ENCODE measurements at places on chromosomes 7 and 10. TPM values are rescaled to one million over a fixed set of nuclear protein-coding genes. Genes with fewer than 3 reads are reported as not detected.

The TMEM139 gene
- total RNA-seq: 11.1 TPM

The IGFBP3 gene
- total RNA-seq: 202 TPM

The OR2A7 gene
- total RNA-seq: not detected

The CCL26 gene
- not detected for total RNA-seq

The PRKG1 gene
- 136 TPM for total RNA-seq

The STN1 gene
- total RNA-seq: 20.0 TPM

- no peak for DNase-seq
Measured at GRCh38 chr7:23742051-23742450, 32.0 kb downstream of the STK31 start.

- DNase-seq: peak; percentile 39
Measured at GRCh38 chr7:32299133-32299702, 191.0 kb downstream of the LSM5 start.

- DNase-seq: no peak
Measured at GRCh38 chr10:112801748-112802147, 148.3 kb upstream of the TCF7L2 start.

DNA sequence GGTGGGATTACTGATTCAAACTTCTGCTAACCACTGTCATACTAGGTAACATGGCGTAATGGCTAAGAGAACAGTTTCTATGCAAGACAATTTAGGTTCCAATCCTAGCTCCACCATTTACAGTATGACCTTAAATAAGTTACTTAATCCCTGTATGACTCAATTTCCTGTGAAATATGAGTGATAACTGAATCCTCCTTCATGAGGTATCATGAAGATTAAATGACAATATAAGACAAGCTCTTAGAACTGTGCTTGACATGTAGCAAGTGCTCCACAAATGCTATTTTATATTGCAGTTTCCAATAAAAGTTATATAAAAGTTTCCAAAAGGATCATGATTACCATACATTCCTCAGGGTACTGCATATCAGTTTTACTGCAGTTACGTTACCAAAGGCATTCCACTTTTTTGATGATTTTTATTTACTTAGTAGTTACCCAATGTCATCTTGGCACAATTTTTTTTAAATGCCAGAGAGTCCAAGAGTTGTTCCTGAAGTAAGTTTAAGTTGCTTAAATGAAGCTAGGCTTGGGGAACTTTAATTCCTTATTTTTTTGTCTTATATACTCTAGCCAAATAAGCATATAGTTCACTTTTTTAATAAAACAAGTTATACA, 7.1 kb downstream of the DOCK4 start:
- DNase-seq: no peak

- no peak for DNase-seq
Measured at GRCh38 chr7:19146699-19147098, 1.5 kb upstream of the FERD3L start.

- DNase-seq: no peak
Measured at GRCh38 chr7:156400046-156400445, 240.5 kb upstream of the RNF32 start.

DNA sequence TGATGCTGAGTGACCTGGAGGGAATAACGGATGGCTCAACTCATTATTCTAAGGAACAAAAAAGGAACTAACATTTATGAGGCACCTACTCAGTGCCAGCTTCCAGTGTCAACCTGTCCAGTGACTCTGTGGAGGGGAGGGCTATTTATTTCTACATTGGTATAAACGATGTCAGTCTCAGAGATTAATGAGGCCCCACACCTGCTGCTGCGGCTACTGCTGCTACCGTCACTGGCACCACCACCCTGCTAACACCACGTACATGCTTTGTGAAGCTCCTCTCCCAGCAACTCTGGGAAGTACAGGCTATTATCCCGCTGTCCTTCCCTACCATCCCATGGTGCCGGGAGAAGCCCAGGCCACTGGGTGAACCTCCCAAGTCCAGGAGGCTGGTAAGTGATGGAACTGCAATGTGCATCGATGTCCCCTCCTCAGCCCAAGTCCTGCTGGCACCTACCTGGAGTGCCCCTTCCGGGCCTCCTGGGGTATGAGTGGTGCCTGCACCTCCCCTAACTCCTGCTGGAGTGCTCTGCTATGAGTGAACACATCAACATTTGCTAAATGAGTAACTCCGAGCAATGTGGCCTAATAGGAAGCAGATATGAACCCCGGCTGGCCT, 101.5 kb downstream of the ARHGAP22 start:
- no peak for DNase-seq

- no peak for DNase-seq
Measured at GRCh38 chr7:158322616-158323530, 264.8 kb downstream of the PTPRN2 start.

- DNase-seq: no peak
Measured at GRCh38 chr7:75961218-75961617, 33.2 kb downstream of the TMEM120A start.

- DNase-seq: no peak
Measured at GRCh38 chr10:61943674-61944378, 42.3 kb downstream of the ARID5B start.

GRCh38 chr7:19464241-19464640, 244.6 kb downstream of the POLR1F start:
- DNase-seq: no peak

DNA sequence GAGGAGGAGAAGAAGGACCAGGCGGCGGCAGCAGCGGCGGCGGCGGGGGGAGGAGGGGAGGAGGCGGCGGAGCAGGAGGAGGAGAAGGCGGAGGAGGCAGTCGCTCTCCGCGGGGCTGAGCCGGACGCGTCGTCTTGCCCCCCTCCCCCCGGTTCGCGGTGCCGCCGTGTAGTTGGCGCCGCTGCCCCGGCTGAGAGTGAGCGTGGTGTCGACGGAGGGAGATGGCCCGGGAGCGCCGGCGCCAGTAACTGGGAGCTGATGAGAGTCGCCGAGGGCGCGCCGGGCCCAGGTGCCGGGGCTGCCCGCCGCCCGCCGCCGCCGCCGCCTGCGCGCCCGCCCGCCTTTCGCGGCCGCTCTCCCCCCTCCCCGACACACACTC, 257 bp downstream of the WAC start:
- no peak for DNase-seq

GRCh38 chr7:108030516-108030915, 27.6 kb upstream of the LAMB1 start:
- DNase-seq: no peak

DNA sequence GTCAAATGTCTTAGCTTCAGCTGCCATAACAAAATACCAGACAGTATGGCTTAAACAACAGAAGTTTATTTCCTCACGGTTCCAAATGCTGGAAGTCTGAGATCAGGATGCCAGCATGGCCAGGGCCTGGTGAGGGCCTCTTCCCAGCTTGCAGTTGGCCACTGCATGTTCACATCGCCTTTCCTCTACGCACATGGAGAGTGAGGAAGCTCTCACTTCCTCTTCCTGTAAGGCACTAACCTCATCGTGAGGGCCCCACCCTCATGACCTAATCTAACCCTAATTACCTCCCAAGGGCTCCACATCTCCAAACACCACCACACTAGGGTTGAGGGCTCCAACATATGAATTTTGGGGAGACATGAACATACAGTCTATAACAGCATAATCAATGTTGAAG, 14.4 kb downstream of the ZNF33B start:
- no peak for DNase-seq

GRCh38 chr10:110265573-110266193, 39.0 kb downstream of the SMNDC1 start:
- DNase-seq: no peak

DNA sequence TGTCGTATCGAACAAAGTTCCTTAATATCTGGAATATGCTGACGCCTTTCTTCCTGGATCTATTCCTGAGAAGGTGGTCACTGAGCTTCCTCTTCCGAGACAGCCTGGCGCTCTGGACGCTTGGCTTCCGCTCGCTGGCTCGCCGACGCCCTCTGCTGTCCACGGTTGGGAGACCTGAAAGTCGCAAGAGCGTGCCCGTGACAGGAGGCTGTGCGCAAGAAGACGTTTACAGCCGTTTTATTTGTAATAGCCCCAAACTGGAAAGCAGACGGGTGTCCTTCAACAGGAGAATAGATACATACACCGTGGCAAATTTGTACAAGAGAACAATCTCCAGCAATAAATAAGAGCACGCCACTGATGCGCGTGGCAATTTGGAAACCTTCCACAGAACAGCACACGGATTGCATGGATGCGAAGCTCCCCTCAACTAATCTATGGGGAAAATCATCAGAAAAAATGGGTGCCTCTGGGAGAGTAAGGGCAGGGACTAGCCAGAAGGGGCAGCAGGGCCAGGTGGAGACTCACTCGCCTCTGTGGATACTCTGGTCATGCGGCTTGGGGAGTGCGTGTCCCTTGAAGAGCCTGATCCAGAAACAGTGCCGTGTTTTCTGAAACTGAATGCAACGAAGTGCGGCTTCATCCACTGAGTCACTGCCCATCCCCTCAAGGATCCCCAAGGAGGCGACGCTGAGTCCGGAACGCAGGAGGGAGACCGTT, 41.5 kb upstream of the BNIP3 start:
- DNase-seq: peak; percentile 80

- DNase-seq: no peak
Measured at GRCh38 chr10:131081376-131081775, 230.1 kb downstream of the TCERG1L start.

DNA sequence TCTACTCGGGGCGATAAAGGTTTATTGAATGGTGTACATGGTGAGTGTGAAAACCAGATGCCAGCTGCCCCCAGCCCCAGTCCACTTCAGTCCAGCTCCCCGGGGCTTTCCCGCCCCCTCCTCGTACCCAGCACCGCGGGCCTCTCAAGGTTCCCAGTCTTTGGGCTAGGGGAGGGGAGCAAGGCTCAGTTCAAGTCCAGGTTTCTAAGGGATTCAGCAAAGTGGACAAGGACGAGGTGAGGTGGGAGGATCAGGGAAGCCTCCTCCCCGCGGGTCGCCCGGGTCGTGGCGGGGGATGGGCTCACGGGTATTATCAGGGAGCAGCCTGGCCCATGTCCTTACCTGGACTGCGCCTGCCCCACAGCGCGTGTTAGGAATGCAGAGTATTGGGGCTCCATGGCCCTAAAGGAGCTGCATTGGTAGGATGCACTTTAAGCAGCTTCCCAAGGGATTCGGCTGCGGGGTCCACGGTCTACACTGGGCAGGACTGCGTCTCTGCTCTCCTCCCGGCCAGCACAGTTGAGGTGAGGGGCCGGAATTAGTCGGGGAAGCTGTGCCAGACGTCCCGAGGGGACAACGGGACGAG, 541 bp upstream of the PFKFB3 start:
- no peak for DNase-seq

DNA sequence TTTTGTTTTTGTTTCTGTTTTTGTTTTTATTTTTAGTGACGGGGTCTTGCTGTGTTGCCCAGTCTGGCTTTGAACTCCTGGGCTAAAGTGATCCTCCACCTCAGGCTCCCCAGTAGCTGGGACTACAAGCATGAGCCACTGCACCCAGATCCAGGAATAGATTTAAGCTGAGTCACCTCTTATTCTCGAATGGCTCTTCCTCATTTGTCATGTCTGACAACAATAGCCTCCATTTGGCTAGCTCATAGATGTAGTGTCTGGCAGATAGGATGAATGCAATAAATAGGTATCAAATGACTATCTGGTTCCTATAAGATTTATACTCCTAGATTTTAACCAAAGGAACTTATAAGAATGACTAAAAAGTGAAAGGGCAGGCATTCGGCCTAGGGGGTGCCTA, 172.9 kb downstream of the TMEM26 start:
- DNase-seq: no peak

DNA sequence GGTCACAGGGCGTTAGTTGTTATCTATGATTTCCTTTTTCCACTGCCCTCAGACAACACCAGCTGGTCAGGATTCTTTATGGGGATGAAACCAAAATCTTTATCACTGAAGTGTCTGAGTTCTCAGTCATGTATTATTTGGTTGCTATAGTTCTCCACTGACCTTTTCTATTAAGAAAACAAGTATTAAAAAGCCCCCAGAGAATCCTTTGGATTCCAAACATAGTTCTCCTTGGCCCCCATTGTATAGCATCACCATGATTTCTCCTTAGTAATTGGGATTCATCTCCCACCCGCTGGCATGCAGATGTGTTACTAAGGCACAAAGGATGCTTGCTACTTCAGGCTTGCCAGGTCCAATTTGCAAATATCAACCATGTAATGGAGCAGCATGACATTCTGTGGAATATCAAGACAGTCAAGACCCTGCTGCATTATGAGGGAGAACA, 94.3 kb downstream of the IQUB start:
- DNase-seq: no peak

GRCh38 chr7:142098004-142098403, 13.5 kb upstream of the MGAM2 start:
- DNase-seq: no peak

DNA sequence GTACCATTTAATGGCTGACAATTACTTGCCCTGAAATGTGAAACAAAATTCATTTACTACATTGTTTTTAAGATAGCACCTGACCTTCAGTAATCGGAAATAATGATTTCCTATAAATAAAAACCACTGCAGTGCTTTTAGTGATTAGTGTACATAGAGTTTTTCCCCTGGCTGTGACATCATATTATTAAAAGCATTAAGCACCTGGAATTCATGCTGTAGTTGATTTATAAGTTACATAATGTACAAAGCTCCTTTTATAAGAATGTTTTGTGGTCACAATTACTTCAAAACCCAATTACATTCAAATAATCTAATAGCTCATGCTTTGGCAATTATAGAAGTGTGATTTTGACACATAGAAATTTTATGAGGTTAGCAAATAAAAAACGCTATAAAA, 44.3 kb upstream of the EIF4H start:
- no peak for DNase-seq

DNA sequence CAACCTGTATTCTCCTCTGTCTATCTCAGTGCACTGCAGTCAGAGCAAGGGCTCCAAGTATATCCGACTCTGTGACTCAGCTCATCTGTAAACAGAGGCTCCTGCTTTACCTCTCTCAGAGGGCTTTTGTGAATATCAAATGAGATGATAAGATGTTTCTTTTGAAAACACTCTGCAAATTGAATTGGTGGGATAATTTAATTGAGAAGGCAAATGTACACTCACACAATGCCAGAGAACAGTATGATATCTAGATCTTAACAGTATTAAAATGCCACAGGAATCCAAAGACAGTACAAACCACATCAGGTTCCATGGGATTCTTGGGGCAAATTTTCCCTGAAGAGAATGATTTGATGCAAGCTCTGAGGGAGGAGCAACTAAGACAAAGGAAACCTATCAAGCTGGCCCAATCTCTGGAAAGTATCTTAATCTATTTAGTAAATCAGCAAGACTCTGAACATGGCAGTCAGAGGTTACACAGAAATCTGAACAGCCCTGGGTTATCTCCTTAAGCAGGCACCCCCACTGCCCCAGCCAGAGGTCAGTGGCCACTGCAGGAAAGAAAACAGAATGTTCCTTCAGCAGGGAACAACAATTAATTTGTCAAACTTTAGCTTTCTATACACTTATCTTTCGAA, 45.9 kb downstream of the DOCK4 start:
- no peak for DNase-seq

- DNase-seq: no peak
Measured at GRCh38 chr7:73890555-73891147, 29.7 kb downstream of the TMEM270 start.

DNA sequence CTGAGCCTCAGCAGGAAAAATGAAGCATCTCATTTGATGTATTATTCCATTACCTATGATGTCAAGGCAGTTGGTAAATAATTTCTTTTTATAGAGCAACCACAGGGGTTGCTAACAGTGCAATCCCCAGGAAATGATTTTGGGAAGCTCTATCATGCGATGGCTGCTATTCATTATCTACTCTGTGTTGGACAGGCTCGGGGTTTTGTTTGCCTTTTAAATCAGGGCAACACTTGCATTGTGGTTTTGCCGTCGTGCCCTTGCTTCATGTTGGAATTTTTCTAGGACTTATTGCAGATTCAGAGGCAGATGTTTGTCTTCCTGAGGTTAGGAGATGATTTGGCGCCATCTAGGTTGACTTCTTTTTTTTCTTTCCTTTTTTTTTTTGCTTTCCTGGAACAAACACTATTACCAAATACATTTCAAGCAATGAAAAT, 128.4 kb downstream of the BICC1 start:
- no peak for DNase-seq
